Globus pallidus (tissue), 1 donor: ENCODE measurements at places on chromosomes 2 and 18.

- DNase-seq = no peak
Measured at GRCh38 chr2:120774557-120775160, 39.0 kb downstream of the GLI2 start.

GRCh38 chr2:128581849-128582244, 263.2 kb upstream of the HS6ST1 start:
- no peak for DNase-seq

DNA sequence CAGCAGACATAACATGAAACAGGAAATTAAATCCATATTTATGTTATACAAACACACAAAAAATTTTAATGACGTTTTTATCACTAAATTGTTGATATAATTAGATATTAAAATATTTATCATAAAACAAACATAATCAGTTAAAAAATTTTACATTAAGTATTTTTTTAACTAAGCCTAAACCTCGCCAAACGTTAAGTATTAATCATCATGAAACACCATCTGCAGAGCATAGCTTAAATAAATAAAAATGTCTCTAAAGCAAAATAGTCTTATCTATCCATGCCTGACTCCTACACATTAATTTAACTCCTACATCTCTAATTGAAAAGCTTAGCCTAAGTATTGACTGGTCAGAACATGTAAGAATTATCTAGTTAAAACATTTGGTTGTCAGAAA, 271.6 kb upstream of the RND3 start:
- DNase-seq = no peak

DNA sequence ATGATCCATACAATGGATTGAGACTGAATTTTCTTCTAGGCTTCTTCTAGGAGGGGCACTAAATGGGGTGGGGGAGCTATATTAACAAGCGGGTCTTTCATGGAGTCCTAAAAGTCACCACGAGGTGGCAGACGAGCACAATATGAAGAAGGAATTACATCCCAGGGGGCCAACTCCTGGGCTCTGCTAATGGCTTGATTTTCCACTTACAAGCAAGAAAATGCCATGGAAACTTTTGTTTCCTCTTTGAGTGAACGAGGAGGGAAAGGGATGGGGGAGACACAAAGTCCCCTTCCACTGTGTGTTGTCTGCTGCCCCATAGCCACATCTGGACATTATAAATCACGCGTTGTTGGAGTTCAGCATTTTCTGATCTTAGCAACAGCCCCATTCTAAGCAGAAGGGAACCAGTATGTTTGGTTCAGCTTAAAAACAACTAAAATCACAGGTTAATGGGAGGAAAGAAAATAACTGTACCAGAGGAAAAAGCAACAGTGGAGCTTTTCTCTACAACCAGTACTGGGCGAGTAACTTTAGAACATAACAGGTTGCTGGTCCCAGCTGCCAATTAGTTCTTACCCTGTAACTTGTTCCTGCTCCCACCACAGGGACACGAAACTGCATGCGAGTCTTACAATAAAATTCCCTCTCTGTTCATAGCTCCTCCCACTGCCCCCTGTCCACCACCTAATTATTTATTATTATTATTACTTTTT, 285.0 kb upstream of the PARD3B start:
- peak; percentile 84 for DNase-seq

- no peak for DNase-seq
Measured at GRCh38 chr2:47720036-47720435, 62.9 kb upstream of the MSH6 start.

GRCh38 chr2:88671786-88672427, 19.6 kb upstream of the RPIA start:
- peak; percentile 20 for DNase-seq

DNA sequence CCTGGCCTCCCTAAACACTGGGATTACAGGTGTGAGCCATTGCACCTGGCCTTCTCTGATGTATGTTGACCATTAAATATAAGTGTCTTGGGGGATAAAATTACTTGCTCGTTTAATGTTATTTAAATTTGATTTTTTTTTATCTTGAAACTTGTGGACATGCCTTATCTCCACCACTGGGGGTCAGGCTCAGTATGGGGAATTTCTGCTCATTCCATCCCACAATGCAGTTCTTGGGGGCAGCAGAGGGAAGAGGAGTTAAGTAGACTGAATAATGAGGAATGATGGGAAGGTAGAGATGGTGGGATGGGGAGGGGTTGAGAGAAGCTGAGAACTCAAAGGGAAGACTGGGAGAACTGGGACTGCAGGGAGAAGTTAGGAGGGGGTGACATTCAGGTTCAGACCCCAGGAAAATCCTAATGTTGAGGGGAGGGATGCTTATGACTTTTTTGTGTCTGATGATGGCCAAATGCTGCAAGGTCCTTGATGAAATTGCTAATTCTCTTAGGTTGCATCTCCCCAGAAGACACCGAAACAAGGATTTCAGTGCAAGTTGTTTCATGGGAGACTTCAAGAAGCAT, 174.2 kb downstream of the MIB1 start:
- DNase-seq = no peak

GRCh38 chr2:85655961-85656417, 12.0 kb downstream of the SFTPB start:
- no peak for DNase-seq

- no peak for DNase-seq
Measured at GRCh38 chr18:38972571-38972970, 1407.0 kb upstream of the CELF4 start.

DNA sequence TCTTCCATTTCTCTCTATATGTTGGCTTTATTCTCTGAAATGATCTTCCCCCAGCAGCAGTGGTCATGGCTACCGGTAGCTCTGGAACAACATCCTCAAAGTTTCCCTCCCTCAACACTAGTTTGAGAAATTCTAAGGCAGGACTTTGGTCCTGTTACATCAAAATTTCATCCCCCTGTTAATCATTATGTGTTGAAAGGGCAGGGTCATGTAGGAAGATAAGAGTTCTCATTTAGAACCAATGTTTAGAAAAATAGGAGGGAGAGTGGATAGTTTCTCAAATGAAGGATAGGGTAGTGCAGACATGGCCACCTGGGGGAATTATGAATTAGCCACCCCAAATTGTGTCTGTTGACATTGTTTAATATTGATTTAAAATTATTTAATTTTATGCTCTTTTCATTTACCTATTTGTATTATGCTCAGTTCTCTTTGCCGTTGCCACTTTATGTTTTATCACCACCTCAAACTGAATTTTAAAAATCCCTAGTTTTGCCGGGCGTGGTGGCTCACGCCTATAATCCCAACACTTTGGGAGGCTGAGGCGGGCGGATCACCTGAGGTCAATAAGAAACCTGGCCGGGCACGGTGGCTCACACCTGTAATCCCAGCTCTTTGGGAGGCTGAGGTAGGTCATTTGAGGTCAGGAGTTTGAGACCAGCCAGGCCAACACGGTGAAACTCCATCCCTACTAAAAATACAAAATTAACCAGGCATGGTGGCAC, 22.3 kb downstream of the EML4 start:
- DNase-seq = no peak

- no peak for DNase-seq
Measured at GRCh38 chr2:172370821-172371455, 56.4 kb upstream of the ITGA6 start.

GRCh38 chr2:37415128-37415820, 70.8 kb downstream of the QPCT start:
- no peak for DNase-seq

GRCh38 chr2:239382384-239382880, 18.4 kb downstream of the HDAC4 start:
- no peak for DNase-seq

GRCh38 chr18:42164556-42164955, 209.5 kb downstream of the PIK3C3 start:
- no peak for DNase-seq

GRCh38 chr2:120383191-120383590, 37.3 kb downstream of the INHBB start:
- DNase-seq = no peak

- no peak for DNase-seq
Measured at GRCh38 chr2:226180281-226180884, 619.2 kb downstream of the IRS1 start.

- DNase-seq = peak; percentile 16
Measured at GRCh38 chr18:28854964-28855363, 678.0 kb upstream of the CDH2 start.

DNA sequence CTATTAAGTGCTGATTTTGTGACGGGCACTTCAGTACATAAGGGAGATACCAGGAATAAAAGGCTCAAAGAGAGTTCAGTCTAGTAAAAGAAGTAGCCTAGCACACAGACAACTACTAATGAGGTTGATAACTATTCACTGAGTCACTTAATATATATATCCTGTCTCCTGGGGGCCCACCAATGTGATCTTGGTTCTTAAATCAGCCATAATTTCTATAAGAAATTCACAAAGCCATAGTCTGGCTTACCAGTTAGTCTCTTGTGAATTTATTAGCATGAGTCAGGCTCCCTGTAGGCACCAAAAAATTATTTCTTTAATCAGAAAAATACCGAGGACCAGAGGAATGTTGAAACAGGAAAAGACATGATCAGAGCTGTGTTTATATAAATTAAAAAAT, 10.4 kb downstream of the KCNE4 start:
- DNase-seq = no peak

DNA sequence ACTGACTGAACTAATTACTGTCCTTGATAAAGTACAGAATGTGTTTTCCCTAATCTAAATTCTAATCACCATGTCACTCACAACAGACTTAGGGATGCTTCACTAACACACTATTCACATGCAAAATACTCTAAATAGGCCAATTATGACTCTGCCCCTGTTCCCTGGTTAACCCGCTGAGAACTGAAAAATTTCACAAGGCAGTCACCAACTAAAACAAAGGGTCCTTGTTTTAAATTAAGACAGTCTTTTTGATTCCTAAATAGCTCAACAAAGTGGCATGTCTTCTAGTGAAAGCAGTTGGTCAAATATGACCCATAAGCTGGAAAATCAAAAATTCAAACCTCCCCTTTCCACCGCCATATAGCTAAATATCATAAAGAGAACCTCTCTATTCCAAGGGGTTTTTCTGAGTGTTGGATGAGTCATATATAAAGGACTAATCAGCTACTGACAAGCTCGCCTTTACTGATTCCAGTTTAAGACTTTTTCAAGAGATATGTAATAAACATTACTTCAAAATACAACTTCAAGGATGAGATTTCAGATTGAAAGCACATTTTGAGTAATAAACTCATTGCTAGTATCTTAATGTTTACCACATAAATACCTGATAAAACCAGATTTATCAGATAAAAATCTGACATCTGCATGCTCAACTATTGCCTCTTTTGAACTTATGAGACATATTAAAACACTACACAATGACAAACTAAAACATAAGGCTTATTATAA, 235.8 kb downstream of the TCF4 start:
- peak; percentile 89 for DNase-seq

DNA sequence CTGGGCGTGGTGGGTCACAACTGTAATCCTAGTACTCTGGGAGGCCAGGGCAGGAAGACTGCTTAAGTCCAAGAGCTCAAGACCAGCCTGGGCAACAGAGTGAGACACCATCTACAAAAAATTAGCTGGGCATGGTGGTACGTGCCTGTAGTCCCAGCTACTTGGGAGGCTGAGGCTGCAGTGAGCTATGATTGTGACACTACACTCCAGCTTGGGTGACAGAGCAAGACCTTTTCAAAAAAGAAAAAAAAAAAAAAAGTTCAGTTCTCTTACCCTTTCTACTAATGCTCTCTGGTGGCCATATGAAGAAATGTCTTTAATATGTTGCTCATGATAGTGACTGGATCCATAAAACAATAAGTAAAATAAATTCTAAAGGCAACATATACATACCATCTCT, 14.9 kb downstream of the TYW5 start:
- no peak for DNase-seq

- no peak for DNase-seq
Measured at GRCh38 chr2:190469771-190470170, 61.6 kb downstream of the MFSD6 start.

- no peak for DNase-seq
Measured at GRCh38 chr2:124024561-124025170, 421 bp upstream of the CNTNAP5 start.

- peak; percentile 30 for DNase-seq
Measured at GRCh38 chr18:9380621-9381395, 46.2 kb downstream of the TWSG1 start.

- no peak for DNase-seq
Measured at GRCh38 chr18:11757084-11757590, 68.1 kb downstream of the GNAL start.

GRCh38 chr2:146661473-146662096, 1183.2 kb upstream of the ACVR2A start:
- peak; percentile 8 for DNase-seq

DNA sequence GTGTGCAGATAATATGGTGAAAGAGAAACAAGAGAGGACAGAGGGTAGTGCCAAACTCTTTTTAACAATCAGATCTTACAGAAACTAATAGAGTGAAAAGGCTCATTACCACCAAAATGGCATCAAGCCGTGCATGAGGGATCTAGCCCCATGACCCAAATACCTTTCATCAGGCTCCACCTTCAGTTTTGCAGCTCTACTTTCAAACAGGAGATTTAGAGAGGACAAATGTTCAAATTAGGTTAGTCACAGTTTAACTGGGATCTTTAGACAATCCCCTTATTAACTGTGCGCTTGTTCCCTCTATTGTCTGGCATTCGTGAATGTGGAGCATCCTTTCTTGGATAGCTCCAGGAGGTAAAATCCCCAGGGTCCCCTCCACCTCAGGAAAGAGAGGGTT, 1209.3 kb upstream of the CHAC2 start:
- DNase-seq = no peak

DNA sequence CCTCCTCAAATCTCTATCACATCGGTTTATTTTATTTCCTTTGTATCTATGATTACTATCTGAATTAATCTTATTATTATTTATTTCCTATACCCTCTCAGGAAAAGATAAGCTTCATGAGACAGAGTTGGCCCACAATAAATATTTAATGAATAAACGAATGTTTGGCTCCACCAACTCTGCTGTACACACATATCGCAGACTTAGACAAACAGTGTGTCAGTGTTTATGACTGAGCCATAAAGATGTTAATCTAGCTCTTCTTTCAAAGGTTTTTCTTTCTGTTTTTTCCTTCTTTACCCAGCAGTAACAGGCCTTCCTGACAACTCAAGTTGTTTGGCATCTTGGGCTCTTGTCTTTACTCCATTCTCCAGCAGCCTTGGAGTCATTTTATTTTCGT, 329.5 kb downstream of the CDH2 start:
- no peak for DNase-seq

DNA sequence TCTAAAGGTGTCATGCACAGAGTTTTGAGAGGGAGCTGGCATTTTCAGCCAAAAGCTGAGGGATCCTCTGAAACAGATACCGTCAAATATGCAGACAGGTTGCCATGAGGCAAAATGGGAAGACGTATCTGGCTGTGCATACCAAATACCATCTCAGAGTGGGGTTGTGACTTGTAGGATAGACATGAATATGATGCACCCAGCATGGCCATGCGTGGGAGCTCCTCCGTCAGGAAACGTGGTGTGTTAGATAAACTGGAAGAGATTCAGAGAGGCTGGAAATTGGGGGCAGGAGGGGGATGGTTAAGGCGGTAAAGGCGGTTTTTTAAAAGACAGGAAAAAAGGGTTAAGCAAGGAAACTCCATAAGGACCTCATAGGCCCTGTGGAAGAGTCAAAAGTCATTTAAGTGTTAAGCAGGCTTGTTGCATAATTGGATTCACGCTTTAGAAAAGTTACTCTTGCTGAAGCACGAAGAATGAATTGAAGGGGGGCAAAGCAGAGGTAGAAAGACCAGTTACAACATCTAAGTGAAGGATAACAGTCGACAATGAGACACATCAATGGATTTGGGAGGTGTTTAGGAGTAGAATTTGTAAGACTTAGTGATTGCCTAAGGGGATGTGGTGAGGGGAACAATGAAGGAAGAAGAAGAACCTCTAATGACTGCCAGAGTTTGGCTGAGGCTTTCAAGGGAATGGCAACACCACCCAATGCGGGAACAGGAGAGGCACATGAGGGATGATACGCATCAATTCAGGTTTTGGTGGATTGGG, 139.6 kb upstream of the CTAGE1 start:
- DNase-seq = no peak
